Hepatic stellate cell (primary cell): ENCODE measurements at places on chromosomes 4 and X.

DNA sequence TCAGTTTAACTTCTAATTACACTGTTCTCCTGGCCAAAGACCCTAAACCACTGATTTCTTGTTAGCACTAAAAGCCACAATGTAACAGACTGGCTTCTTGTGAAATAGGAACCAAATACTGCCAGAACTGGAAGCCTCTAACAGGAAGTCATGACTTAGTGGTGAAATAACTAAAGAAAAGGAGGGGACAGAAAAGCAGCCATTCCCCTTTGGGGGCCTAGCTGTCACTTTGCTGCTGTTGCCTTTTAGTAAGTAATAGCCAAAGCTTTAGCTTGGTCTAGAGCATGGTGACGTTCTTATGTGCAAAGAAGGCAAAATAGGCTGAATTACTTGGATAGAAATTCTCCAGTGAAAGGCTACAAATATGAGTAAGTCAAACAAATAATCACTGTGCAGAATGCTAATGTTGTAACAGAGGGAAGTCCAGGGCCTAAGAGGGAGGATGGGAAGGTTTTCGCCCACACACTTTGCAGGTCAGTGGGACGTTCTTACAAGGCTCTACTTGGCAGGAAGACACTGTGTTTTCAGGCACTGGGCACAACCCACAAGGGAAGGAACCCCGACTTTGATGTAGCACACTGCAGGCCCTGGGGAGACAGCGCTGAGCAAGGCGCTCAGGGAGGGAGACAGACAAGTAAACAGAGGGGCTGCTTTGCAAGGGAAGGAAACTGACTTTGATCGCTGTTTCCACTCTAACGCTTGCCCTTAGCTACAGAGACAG, 16.7 kb downstream of the GAB3 start:
- no peak for DNase-seq

DNA sequence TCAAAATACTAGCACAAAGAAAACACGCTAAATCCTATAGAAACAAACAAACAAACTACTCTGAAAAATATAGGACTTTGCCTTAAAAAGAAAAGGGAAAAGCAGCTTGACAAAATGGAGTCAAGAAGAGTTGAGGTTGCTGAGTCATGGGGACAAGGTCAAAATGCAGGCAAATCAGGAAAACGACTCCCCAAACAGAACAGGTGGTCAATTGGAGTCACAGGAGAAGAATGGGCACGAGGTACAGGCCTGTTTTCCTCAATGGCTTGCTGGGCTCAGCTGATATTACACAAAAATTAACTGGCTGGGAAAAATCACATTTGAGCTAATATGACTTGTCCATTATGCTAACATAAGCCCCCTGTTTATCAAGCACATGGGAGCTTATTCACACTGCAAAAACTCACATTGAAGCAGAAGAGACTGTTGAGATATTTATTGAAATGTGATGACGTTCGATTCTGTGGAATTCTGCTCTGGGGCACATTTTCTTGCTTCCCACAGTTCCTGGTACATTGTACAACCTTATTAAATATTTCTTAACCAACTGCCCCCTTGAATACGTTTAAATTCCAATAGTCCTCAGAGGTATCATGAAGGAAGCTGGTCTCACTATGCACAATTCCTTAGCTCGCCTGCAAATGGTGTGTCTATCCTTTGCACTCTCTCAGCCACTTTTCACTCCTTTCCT, 1622.1 kb downstream of the STIM2 start:
- no peak for DNase-seq

GRCh38 chr4:39044956-39045826, 13.0 kb upstream of the TMEM156 start:
- DNase-seq = peak; percentile 40

GRCh38 chr4:143251779-143252178, 67.1 kb downstream of the USP38 start:
- no peak for DNase-seq

- DNase-seq = no peak
Observed at GRCh38 chr4:169205075-169205743, 65.5 kb downstream of the SH3RF1 start.

- DNase-seq = no peak
Observed at GRCh38 chr4:81751531-81752289, 280.0 kb upstream of the RASGEF1B start.

- DNase-seq = no peak
Observed at GRCh38 chrX:22035236-22035635, 3.1 kb downstream of the PHEX start.

GRCh38 chrX:69073721-69074120, 91.5 kb downstream of the PJA1 start:
- DNase-seq = no peak

GRCh38 chr4:94332983-94333590, 9.5 kb downstream of the HPGDS start:
- DNase-seq = peak; percentile 15

DNA sequence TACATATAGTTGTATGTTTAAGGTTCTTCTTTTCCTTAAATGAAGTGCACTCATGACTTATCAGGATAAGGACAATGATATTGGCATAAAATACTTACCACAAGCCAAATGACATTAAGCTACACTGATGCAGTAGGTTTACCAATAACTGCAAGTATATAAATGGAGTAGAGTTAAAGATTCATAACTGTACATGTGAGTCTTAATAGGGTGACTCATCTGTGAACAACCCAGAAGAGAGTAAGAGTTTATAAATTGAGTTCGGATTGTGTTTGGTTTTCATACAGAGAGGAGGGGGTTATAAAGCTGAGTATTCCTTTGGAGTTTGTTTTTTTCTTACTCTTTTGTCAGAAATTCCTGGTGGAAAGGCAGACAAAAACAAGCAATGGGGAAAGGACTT, 144.8 kb downstream of the TLL1 start:
- DNase-seq = no peak
